NCI-H748 treated with DMSO at 0.1 percent for 48 hours (cell line): ENCODE measurements at places on chromosomes 12 and 14.

DNA sequence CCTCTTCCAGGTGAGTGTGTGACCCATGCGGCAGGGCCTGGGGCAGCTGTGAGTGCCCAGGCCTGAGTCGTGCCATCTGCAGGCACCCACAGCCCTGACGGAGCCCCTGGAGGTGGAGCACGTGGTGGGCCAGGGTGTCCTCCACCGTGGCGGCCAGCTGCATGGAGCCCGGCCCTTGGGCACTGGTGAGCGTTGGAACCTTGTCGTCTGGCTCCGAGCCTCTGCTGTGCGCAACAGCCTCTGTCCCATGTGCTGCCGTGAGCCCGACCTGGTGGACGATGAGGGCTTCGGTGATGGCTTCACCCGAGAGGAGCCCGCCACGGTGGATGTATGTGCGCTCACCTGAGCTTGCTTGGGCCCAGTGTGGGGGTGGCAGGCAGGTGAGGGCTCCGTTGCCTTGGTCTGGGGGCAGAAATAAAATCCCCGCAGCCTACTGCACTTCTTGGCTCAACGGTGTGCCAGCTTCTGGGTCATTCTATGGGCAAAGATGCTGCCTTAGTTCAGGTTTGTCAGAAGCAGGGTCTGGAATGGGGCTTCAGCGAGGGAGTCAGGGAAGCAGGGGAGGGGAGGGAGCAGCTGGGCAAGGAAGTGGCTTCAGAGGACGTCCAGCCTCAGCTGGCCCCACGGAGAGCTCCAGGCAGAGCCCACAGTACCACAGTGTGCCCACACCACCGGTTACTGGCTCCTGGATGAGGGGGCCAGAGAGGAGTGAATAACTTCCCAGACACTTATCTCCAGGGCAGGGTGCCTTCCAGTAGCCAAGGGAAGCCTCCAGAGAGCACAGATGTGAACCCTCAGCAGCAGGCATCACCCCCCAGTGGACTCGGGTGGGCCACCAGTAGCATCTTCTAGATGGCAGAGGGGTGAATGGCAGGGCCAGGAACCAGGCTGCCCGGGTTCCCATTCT, 1.2 kb upstream of the ARL6IP4 start:
- DNase-seq, result no peak

DNA sequence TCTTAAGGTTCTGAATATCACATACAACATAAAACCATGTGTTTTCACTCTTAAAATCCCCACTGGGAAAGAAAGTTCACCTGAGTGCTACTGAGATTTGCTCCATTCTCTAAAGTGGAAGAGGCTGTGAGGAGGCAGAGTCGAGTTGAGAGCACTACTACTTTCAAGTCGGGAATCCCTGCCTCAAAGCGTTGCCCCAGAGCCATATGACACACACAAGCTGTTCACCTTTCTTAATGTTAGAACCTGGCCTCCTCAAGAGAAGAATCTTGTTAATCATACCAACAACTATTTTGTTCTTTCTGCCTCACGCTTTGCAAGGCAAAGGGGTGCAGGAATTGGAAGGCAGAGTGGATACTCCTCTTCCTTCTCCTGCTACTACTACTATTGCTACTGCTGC, 149.7 kb upstream of the DAAM1 start:
- DNase-seq, result no peak

- no peak for DNase-seq
These were observed 42.4 kb downstream of the LRRC74A start for GRCh38 chr14:76868454-76869170.

GRCh38 chr12:42683933-42684801, 94.6 kb upstream of the PRICKLE1 start:
- DNase-seq, result no peak

DNA sequence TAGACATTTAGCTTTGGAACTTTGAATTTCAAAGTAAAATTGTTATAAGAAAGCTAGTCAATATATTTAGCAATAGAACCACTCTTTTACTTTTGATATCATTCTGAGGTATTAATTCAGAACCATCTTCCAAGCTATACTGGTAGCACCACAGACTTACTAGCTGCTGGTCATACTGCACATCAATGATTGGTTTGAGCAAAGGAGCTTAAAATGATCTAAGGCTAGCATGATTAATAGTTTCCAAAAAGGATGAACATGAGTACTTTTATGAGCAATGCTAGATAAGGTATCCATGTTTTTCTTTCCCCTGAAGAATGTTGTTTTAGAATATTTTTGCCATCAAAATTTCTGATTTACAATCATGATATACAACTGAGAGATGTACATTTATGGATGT, 17.2 kb downstream of the CNIH1 start:
- no peak for DNase-seq

DNA sequence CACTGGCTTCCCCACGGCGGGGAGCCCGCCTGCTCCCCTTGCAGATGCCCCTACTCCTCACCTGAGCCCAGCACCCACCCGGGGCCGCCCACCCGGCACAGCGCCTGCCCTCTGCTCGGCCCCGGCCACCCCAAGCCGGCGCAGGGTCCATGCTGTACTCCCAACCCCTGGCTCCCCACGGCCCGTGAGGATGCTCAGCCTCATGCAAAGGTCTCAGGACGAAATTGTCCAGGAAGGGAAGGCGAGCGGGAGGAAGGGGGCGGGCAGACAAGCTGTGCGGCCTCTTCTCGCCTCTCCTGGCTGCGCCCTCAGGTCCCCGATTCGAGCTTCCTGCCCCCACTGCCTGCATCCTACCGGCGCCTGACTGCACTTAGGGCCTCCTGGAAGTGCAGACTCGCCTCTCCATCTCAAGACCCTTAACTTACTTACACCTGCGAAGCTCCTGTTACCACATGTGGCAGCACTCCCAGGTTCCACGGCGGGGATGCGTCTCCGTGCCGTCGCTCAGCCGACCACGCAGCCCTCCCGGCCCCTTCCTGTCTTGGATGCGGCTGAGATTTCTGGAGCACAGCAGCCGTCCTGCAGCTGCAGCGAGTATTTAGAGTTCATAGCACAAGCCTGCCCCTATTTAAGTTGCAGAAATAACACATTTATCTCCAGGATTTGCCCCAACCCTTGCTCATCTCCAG, 18.0 kb downstream of the LRCOL1 start:
- DNase-seq, result no peak

DNA sequence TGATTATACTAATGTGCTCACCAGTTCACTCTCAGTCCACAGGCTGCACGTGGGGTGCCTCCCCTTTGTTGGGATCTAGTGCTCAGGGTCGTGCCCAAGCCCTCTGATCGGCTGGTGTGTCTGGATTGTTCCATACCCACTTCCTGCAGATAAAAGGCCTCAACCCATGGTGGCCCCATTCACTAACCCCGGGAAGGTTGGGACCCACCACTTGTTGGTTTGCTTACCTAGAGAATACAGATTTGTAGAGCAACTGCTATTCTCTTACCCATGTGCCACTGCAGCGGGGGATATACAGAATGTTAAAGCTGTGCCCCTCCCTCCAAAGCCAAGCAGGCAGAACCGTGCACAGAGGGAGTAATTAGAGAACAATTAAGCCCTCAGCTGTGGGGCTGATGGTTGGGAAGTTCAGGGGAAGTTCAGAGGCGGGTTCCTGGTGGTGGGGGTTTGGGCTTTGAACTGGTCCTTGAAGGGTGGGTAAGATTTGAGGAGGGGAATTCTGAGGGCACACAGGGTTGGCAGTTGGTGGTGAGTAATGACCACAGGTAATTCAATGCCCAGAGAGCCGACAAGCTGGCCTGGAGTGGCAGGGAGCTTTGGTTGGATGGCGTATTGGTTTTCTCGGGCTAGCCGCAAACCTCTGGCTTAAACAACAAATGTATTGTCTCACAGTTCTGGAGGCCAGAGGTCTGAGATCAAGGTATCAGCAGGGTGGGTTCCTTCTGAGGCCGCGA, 68.8 kb downstream of the ADCK1 start:
- DNase-seq, result no peak

GRCh38 chr12:62799766-62800406, 135.1 kb downstream of the PPM1H start:
- DNase-seq, result no peak

DNA sequence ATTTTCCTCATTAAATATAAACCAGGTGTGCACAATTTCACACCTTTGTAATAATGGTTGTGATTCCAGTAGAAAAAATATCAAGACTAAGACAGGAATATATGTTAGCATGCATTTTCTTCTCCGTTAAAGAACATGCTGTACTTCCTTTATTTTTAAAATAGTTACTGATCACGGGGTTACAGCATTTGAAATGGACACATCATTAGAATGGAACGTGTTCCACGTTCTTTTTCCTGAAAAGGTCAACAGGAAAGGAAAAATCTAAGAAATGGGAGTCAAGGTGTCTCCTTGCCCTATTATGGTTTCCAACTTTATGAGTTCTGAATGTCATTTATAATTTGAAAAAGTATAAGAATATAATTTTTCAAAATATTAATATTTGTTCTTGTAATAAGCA, 1325.7 kb downstream of the SLC16A7 start:
- no peak for DNase-seq

GRCh38 chr12:51482929-51483697, 58.5 kb downstream of the SLC4A8 start:
- no peak for DNase-seq

DNA sequence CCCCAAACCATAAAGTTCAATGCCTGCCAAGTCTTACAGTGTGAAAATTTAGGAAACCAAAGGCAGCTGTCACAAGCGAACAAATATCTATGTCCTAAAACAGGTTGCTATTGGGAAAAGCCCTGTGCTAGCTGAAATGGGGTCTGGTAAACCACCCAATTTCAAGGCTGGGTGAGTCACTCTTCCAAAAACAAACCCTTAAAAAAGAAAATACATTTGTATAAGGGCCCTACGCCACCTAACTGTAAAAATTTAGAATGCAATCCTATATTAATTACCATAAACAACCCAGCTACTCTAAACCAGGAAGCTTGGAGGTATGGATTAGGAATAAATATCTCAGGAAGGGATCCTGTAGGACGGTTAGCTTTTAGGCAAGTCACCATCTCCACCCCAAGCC, 32.1 kb downstream of the PRMT8 start:
- no peak for DNase-seq

DNA sequence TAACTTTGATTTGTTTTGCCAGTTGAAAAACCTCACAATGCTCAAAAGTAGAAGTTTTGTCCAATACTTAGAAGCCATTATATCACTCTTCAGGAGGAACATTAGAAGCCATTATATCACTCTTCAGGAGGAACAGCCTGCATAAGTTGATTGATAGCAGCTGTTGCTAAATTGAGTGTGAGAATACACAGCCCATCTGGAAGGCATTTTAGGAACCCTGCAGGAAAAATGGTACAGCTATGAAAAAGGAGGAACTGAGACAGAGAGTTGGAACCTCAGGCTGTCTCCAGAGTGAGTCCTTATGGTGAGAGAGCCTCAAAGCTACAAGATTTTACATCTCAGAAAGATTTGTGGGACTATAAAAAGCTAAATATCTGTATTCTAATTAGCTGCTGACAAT, 207.0 kb downstream of the MYRFL start:
- no peak for DNase-seq

DNA sequence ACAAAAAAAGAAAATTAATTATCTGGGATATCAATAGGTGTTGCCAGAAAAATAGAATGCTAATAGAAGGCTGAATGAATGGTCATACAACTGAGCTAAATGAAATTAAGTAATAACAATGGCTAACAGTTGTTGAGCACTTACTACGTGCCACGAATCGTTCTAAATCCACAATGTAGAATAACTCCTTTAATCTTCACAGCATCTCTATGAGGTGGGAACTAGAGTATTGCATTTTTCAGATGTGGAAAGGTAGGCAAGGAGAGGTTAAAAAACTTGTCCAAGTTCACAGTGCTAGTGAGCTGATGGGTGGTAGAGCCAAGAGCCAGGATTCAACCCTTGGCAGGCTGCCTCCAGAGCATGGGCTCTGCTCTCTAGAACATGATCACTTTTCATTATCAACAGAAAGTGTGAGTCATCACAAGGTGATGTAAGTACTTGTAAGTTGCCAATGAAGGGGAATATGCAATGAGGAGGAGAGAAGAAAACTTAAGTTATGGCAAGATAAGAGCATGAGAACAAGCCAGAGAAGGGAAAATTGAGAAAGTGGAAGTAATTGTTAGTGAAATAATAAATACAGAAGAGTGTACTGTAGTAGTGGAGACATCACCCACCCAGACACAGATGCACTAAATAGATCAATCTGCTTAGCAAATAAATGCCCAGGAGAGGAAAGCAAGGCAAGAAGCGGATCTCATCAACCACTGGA, 122.1 kb downstream of the PRKD1 start:
- DNase-seq, result no peak

- no peak for DNase-seq
These were observed 53.6 kb upstream of the BCL2L14 start for GRCh38 chr12:12017135-12017581.

- no peak for DNase-seq
These were observed 129.9 kb upstream of the PRMT8 start for GRCh38 chr12:3361146-3361545.

DNA sequence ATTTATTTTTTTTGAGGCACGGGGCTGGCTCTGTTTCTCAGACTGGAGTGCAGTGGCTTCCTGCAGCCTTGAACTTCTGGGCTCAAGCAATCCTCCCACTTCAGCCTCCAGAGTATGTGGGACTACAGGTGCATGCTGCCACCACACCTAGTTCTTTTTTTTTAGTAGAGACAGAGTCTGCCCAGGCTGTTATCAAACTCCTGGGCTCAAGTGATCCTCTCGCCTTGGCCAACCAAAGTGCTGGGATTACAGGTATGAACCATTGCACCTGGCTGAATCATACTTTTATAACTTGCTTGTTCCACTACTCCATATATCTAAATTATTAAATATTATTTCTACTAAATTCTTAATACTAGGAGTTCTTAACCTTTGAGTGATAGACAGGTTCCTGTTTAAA, 111.6 kb downstream of the BTG1 start:
- DNase-seq, result no peak

GRCh38 chr14:104098272-104099095, 13.0 kb downstream of the ASPG start:
- no peak for DNase-seq

DNA sequence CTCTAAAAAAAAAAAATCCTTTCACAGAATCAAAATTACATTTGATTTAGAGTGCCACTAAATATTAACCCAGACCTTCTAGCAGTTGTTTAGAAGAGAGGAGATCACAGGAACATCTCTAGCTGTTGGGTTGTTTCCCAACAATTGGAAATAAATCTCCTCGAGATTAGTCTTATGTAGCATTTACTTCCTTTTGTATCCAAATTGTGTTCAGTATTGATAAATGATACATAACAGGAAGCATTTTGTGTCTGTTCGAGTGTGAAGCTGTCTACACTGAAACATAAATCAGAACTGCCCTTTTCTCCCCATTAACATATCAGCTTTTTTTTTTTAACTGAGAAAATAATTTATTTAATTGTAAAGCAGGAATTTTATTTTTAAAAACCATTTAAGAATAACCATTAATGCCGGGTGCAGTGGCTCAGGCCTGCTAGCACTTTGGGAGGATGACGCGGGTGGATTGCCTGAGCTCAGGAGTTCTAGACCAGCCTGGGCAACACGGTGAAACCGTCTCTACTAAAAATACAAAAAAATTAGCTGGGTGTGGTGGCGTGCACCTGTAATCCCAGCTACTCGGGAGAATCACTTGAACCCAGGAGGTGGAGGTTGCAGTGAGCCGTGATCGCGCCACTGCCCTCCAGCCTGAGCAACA, 14.7 kb upstream of the CAND1 start:
- no peak for DNase-seq

- no peak for DNase-seq
These were observed 1.0 kb downstream of the INSM2 start for GRCh38 chr14:35534873-35535482.

GRCh38 chr12:84644908-84645307, 267.7 kb downstream of the SLC6A15 start:
- DNase-seq, result no peak

- no peak for DNase-seq
These were observed 91.7 kb downstream of the MYRFL start for GRCh38 chr12:69916544-69917235.
